ENCODE measurements at places on chromosomes 5 and 9. TPM values are rescaled to one million over a fixed set of nuclear protein-coding genes. Genes with fewer than 3 reads are reported as not detected.

GRCh38 chr5:45694255-45694814 is 1.8 kb downstream of the HCN1 start:
- DNase-seq = no peak
- H3K27me3 ChIP-seq = peaks cover 13% of the 10 kb centered on the region
- no peaks in the 10 kb centered on the region for H3K36me3 ChIP-seq
- no peak overlapping the region for H3K27ac ChIP-seq
- no peaks in the 10 kb centered on the region for H3K4me1 ChIP-seq

GRCh38 chr5:58019614-58020013 is 440.3 kb downstream of the PLK2 start:
- no peak overlapping the region for H3K4me3 ChIP-seq
- H3K4me1 ChIP-seq = no peaks in the 10 kb centered on the region
- no peak for DNase-seq
- no peaks in the 10 kb centered on the region for H3K27me3 ChIP-seq
- no peaks in the 10 kb centered on the region for H3K36me3 ChIP-seq
- no peak overlapping the region for H3K27ac ChIP-seq

DNA sequence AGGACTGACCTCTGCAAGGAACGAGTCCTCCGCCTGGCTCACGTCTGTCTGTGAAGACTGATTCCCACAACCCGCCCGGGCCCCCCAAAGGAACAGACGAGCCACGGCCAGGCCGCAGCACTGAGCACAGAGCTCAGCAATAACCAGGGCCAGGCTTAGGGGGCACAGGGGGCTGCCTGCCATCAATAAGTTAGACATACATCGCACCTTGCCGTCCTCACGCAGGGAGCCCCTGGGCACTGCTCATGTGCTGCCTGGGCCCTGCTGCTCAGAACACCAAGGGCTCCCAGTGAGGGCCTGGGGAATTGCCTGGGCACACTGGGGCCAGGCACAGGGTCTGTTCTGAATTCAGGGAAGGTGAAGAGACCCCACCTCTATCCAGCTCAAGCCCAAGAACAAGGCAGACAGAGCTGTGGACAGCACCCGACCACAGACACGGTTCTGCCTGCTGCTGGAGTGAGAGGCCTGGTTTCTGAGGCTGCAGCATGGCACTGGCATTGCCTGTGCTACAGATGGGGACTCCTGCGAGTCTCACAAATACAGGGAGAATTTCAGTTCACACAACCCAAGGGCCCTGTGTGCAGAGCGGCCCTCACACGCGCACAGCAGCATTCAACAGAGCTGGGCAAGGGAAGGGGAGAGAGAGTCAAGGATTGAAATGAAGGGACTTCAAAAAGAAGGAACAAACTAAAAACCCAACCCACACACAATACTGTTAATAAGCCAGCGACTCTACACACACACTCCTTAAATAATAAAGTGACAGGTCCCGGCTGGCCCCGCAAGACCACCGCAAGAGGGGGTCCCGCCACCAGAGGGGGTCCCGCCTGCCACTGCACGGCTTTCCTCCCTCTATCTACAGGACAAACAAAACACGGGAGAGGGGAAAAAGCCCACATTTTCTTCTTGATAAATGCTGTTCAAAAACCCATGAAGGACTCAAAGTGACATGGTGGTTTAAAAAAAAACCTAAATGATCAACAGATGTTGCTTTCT is 32.0 kb downstream of the PRRT1B start:
- H3K4me3 ChIP-seq = no peak overlapping the region
- H3K36me3 ChIP-seq = peaks cover 74% of the 10 kb centered on the region
- no peaks in the 10 kb centered on the region for H3K27me3 ChIP-seq
- no peak for DNase-seq
- peaks cover 14% of the 10 kb centered on the region for H3K4me1 ChIP-seq

DNA sequence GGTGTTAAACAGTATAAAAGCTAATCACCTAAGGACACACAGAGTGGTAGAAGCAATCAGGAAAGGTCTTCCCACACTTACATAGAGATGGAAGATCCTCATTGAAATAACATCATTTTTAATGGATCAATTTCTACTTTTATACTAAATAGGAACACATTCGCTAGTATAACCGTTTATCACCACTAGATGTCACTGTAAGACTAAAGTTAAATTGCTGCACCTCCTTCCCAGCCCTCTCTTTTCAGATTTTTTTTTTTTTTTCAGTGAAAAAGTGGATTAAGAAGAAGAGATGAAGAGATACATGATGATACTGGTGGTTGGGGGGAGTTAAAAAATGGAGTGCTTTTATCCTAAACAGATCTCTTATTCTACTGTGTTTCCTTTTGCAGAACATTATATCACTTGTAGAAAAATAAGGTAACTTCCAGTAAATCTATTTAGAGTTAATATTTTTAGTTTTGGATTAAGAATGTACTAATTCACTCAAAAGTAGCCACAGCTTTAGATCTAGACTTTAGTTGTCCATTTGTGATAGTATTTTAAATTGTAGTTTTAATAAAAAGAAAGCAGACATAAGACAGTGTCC is 116.9 kb upstream of the ARRDC3 start:
- no peaks in the 10 kb centered on the region for H3K27me3 ChIP-seq
- H3K36me3 ChIP-seq = no peaks in the 10 kb centered on the region
- H3K4me1 ChIP-seq = no peaks in the 10 kb centered on the region

DNA sequence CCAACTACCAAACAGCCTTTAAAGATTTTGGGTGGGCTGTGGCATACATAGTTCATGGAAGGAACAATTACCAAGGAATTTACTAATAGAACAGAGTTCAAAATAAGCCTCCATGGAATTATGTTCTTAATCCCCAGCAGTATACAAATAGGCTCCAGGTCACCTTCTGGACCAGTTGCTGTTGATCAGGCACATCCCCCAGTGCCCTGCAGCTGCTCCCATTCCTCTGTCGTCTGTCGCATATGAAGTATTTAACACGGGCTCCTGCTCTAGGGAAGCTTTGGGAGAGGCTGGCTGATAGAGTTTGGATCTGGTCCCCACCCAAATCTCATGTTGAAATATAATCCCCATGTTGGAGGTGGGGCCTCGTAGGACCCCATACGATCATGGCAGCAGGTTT is 17.8 kb downstream of the SHC3 start:
- H3K4me3 ChIP-seq = no peak overlapping the region
- H3K27me3 ChIP-seq = peaks cover 2% of the 10 kb centered on the region
- no peak overlapping the region for H3K27ac ChIP-seq
- no peaks in the 10 kb centered on the region for H3K36me3 ChIP-seq

DNA sequence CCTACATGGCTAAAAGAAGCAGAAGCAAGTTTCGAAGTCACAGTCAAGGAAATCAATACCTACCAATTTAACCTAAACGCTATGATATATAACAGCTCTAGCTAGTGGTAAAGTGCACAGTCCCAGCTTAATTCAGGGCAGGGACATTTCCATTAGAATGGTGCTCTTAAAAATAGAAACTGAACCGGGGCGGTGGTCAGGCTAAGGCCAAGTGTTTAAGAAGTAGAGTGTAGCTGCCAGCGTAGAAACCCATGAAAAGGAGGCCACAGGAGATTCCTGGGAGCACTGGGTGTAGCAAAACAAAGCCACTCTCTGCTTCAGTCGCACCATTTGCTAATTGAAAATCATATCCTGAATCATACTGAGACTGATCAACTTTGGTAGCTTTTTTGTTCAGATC is 28.8 kb downstream of the PPIC start:
- DNase-seq = no peak
- H3K27ac ChIP-seq = no peak overlapping the region
- H3K36me3 ChIP-seq = no peaks in the 10 kb centered on the region
- H3K27me3 ChIP-seq = no peaks in the 10 kb centered on the region
- no peaks in the 10 kb centered on the region for H3K4me1 ChIP-seq
- no peak overlapping the region for H3K4me3 ChIP-seq

- H3K4me3 ChIP-seq = no peak overlapping the region
- no peak overlapping the region for H3K27ac ChIP-seq
- H3K4me1 ChIP-seq = no peaks in the 10 kb centered on the region
- no peak for DNase-seq
- peaks cover 52% of the 10 kb centered on the region for H3K27me3 ChIP-seq
These were observed 6.3 kb upstream of the KCNIP1 start for GRCh38 chr5:170497311-170498038.

GRCh38 chr9:129696944-129697655 is 31.7 kb downstream of the PRRX2 start:
- H3K4me3 ChIP-seq = no peak overlapping the region
- H3K36me3 ChIP-seq = no peaks in the 10 kb centered on the region
- no peak overlapping the region for H3K27ac ChIP-seq
- no peaks in the 10 kb centered on the region for H3K4me1 ChIP-seq
- peaks cover 63% of the 10 kb centered on the region for H3K27me3 ChIP-seq

- H3K4me3 ChIP-seq = no peak overlapping the region
- H3K27me3 ChIP-seq = no peaks in the 10 kb centered on the region
- no peak for DNase-seq
- H3K36me3 ChIP-seq = no peaks in the 10 kb centered on the region
- H3K4me1 ChIP-seq = no peaks in the 10 kb centered on the region
These were observed 69.9 kb downstream of the FGF1 start for GRCh38 chr5:142615948-142616347.

GRCh38 chr5:158511454-158511853 is 588.3 kb downstream of the EBF1 start:
- no peak for DNase-seq
- H3K27ac ChIP-seq = no peak overlapping the region
- no peak overlapping the region for H3K4me3 ChIP-seq
- H3K36me3 ChIP-seq = no peaks in the 10 kb centered on the region
- H3K27me3 ChIP-seq = no peaks in the 10 kb centered on the region

GRCh38 chr5:169286572-169287300 is 14.2 kb downstream of the SLIT3 start:
- no peak overlapping the region for H3K4me3 ChIP-seq
- H3K4me1 ChIP-seq = no peaks in the 10 kb centered on the region
- DNase-seq = no peak
- H3K36me3 ChIP-seq = no peaks in the 10 kb centered on the region

DNA sequence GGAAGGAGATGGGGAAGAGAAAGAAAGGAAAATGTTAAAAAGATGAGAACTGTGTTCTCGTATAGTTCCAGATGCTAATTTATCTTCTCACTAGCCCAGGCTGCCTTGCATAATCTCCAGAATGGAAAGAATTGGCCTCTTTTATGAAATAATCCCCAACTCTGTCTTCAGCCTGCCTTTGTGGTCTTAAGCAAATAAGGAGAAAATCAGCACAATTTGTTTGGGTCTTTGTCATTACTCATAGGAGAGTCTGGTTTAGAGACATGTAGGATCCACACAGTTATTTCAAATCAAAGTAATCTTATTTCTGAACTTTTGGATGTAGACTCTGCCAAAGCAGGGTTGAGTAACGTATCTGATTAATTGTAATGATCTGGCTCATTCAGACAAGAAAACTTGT is 50.7 kb upstream of the CAMK4 start:
- no peak for DNase-seq
- H3K27me3 ChIP-seq = no peaks in the 10 kb centered on the region
- no peak overlapping the region for H3K4me3 ChIP-seq
- no peaks in the 10 kb centered on the region for H3K36me3 ChIP-seq

GRCh38 chr5:179805529-179806249 is 977 bp downstream of the MGAT4B start:
- H3K27me3 ChIP-seq = no peaks in the 10 kb centered on the region
- peaks cover 18% of the 10 kb centered on the region for H3K4me1 ChIP-seq
- DNase-seq = no peak
- H3K36me3 ChIP-seq = no peaks in the 10 kb centered on the region

DNA sequence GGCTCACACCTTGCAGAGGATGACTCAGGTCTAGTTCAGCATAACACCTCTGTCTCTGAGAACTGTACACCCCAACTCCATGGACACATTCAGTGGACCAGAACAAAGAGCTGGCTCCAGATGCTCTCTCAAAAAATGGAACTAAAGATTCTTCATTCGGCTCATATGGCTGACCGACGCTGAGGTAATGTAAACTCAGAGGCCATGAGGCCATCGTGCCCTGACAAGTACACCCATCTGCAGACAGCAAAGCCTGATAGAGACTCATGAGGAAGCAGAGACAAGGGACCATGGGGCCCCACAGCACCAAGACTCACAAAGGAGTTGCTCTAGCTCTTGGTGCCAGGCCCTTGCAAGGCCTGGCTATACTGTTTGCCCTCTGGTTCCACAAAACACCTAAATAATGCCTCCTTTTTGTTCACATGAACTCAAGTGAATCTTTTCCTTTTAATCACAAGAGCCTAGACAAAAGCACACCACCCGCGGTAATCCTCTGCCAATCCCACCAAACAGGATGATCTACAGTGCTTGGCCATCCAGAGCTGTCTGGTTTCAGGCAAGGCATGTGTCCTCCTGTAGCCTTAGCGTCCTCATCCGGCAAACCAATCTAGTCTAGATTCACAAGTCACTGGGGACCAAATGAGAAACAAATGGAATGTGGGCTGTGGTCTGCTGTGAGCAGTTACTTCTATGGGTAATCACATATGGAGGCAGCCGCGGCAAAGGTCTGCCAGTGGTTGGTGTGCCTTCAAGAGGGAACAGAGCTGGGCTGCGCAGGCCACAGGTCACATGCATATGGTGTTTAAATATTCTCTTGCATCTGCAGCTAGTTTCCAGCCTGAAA is 22.7 kb downstream of the MED27 start:
- no peak overlapping the region for H3K27ac ChIP-seq
- no peak for DNase-seq
- no peaks in the 10 kb centered on the region for H3K27me3 ChIP-seq

DNA sequence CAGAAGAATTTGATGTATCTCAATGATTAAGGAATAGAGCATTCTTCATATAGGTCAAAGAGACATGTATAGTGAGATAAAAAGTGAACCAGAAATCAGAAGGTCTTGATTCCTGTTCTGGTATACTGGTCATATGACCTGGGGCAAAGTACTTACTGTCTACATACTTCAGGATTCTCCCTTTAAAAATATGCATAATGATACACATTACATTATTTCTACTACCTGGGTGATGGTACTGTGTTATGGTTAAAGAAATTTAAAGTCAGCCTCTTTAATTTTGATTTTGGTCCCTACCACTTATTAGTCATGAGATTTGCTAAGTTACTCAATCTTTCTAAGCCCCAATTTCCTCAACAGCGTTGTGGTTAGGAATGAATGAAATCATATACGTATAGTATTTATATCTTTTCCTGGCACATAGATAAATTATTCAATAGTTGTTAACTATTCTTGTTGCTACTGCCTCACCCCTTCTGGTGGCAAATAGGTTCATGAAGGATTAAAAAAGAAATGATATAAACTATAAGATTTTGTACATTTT is 984.1 kb downstream of the TLE4 start:
- no peaks in the 10 kb centered on the region for H3K36me3 ChIP-seq
- H3K4me3 ChIP-seq = no peak overlapping the region
- DNase-seq = no peak
- no peaks in the 10 kb centered on the region for H3K27me3 ChIP-seq
- no peak overlapping the region for H3K27ac ChIP-seq

DNA sequence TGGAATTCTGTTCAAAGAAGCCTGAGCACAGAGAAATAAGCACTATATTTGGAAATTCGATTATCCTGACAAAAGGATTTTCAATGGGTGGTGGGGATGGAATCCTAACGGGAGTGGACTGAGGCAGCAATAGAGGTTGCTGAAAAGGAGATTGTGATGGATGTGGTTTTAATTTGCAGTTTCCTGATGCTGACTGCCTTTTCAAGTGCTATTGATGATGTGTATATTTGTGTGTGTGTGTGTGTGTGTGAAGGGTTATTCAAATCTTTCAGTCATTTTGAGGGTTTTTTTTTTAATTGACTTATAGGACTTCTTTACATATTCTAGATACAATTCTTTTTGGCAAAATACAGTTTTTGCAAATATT is 614.5 kb downstream of the HINT1 start:
- no peak overlapping the region for H3K27ac ChIP-seq
- H3K4me1 ChIP-seq = no peaks in the 10 kb centered on the region
- H3K36me3 ChIP-seq = no peaks in the 10 kb centered on the region
- H3K4me3 ChIP-seq = no peak overlapping the region
- no peak for DNase-seq
- peaks cover 2% of the 10 kb centered on the region for H3K27me3 ChIP-seq

HTR1A gene
- not detected for total RNA-seq

TMC1 gene
- not detected for total RNA-seq

CSF2 gene
- not detected for total RNA-seq

BRD8 gene
- 79.4 TPM for total RNA-seq

RBM27 gene
- 25.8 TPM for total RNA-seq

SPINK6 gene
- total RNA-seq = not detected

SPINK13 gene
- not detected for total RNA-seq
